ENCODE measurements at places on chromosomes 2 and 18. TPM values are rescaled to one million over a fixed set of nuclear protein-coding genes. Genes with fewer than 3 reads are reported as not detected.

The DSG1 gene
- total RNA-seq: not detected

The UGT1A10 gene
- total RNA-seq: not detected

The TCF7L1 gene
- 23.2 TPM for total RNA-seq

The HRH4 gene
- total RNA-seq: 0.50 TPM

The ASAP2 gene
- 24.0 TPM for total RNA-seq

DNA sequence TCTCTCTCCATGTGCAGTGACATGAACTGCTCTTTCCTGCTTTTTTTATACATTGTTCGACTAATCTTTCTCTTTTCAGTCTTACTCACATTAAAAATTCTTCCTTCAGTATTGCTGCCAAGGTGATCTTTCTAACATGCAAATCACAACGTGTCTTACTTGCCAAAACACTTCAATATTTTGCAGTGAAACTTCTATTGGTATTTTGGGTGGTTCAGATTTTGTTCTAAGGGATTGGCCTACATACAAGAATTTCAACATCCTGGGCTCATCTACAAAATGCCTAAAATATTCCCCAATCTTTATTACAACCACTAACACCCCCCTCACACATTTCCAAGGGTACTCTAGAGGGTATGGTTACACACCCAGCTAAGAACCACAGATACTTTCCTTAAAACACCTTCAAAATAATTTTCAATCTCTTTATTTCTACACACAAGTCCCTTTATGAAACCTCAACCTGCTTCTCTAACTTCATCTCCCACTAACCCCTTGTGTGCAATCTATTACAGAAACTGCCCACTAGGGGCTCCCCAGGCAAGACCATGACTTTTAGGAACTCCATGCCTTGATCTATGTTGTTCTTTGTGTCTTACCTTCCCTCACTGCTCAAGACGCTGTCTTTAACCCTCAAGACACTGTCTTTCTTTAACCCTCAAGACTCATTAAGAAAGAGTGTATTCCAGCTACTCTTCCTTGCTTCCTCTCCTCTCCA is 50.9 kb downstream of the COL3A1 start:
- H3K36me3 ChIP-seq: no peaks in the 10 kb centered on the region
- no peak overlapping the region for H3K4me3 ChIP-seq

- DNase-seq: no peak
- no peaks in the 10 kb centered on the region for H3K27me3 ChIP-seq
- no peak overlapping the region for H3K27ac ChIP-seq
- H3K4me3 ChIP-seq: no peak overlapping the region
- no peaks in the 10 kb centered on the region for H3K4me1 ChIP-seq
Observed at GRCh38 chr2:133082034-133082433, 412.0 kb upstream of the LYPD1 start.

DNA sequence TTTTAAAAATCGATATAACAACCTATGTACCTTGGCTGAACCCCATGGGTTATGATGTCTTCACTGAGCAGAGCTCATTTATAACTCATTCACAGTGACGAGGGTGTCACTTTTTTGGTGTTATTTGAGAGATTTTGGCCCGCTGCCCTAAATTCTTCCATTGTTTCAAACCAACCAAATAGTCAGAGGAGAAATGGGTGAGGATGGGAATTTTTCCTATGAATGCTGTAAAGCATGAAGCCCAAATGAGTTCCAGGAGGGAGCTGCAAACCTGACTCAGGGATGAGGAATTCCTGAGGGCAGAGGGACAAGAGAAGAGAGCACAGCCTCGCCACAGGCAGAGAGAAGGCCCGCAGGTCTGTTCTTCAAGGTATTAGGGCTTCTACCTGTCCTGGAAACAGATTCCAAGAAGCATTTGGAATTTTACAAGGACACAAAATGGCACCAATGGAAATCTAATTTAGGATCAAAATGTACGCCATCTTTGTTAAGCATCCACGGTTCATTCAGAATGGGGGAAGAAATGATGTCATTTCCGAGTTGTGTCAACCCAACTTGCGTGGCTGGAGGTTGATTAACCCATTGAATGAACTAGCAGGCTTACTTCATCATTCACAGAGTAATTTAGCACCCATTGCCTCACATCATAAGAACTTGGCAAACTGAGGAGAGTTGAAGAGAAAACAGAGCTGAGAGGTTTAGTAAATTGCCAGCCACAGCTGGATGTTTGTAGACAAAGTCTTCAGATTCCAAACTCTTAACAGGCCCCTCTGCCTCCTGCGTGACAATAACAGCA is 133.5 kb downstream of the LAMA3 start:
- no peak overlapping the region for H3K27ac ChIP-seq
- H3K36me3 ChIP-seq: no peaks in the 10 kb centered on the region
- no peak overlapping the region for H3K4me3 ChIP-seq
- peaks cover 30% of the 10 kb centered on the region for H3K4me1 ChIP-seq

- no peak for DNase-seq
- H3K4me3 ChIP-seq: no peak overlapping the region
- no peak overlapping the region for H3K27ac ChIP-seq
- H3K36me3 ChIP-seq: no peaks in the 10 kb centered on the region
Observed at GRCh38 chr2:29106980-29107388, 8.2 kb upstream of the CLIP4 start.

Measured in esophagus muscularis mucosa (tissue), 4 donors.